NCI-H187 treated with DMSO at 0.1 percent for 48 hours (cell line): ENCODE measurements at places on chromosomes 13 and 19.

DNA sequence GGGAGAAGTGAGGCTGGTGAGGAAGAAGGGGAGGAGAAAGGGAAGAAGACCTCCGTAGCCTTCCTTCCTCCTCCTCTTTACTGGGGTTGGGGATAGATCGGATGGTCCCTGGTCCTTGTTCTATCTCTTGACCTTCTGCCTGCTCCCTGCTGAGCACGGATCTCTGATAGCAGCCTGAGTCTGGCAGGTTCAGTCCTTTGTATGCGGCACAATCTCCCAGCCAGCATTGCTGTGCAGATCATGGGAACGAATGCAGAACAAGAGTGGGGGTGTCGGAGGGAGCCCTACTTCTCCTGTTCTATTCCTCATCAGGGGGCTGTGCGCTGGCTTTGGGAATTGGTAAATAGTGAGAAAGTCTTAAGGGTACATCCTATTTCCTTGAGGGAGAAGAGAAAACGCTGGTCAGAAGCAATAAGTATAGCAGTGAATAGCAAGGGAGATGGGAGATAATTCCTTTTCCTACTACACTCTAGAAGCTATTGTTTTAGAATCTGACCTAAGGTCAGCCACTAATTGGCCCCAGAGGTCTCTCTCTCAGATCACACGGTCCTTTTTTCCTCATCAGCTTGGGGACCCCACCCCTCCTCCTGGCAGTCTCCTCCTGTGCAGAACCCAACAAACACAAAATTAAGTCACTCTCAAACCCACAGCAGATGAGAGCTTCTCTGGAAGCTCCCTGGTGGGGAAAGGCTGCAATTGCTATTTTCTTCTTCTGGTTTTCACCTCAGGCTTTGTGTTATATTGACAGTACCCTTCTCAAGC, 41.0 kb downstream of the KL start:
- no peak for DNase-seq

DNA sequence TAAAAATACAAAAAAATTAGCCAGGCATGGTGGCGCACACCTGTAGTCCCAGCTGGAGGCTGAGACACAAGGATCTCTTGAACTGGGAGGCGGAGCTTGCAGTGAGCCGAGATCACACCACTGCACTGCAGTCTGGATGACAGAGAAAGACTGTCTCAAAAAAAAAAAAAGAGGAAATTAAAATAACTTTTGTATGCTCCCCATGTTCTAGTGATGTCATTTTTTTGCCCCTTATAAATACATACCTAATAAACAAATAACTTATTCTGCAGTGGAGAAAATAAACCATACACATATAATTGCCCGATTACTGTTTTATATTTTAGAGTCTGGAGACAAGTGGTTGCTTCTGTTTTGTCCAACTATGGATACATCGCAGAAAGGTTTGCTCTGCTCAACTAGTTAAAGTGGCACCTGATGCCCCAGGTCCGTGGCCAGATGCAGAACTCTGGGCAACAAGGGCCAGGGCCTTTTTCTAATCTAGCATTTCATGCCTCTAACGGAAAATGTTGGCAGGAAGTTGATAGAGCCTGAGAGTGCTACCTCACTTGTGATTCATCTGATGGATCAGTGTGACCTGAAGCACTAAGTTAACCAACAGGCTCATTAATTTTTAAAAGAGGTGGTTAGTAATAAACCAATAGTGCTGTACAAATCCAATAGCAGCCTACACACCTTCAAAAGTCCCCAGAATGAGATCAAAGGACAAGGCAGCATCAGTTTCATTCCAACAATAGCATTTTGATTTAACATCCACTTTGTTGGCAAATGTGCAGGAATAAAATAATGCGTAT, 18.8 kb downstream of the UBE2L5 start:
- DNase-seq: no peak

DNA sequence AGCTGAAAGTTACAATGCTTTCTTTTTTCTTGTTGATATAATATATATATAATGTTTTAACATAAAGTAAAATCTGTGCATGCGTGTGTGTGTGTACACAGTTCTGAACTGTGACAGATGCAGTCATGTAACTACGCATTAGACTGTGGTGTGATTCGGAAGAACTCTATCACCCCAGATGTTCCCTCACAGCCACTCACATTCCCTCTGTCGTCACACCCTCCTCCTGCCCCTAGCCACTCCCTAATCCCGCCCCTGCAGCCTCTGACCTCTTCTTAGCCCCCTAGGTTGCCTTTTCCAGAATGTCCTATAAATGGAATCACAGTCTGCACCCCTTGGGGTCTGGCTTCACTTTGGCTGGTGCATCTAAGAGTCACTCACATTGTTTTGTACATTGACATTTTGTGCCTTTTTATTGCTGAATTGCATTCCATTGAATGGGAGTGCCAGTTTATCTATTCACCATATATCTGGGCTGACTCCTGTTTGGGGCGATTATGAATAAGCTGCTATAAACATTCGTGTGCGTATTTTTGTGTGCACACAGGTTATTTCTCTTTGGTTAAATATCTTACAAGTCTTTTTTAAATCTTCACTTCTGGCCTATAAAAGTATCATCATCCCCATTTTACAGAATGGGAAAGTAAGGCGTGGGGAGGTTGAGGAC, 20.4 kb downstream of the DHRS12 start:
- no peak for DNase-seq

DNA sequence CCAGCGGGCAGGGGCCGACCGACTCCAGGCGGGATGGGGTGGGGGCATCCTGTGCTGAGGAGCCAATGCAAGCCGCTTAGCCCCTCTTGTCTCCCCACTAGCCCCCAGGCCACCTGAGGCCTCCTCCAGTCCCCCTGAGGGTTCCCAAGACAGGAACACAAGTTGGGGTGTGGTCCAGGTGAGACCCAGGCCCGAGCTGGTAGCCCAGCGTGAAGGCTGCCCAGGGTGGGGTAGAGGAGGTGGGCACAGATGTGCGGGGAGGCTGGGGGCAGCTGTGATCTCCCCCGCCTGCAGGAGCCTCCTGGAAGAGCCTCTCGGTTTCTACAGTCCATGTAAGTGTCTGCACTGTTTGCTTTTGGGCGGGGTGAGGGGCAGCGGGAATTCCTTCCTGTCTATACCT, 10.4 kb downstream of the TLE6 start:
- DNase-seq: no peak

DNA sequence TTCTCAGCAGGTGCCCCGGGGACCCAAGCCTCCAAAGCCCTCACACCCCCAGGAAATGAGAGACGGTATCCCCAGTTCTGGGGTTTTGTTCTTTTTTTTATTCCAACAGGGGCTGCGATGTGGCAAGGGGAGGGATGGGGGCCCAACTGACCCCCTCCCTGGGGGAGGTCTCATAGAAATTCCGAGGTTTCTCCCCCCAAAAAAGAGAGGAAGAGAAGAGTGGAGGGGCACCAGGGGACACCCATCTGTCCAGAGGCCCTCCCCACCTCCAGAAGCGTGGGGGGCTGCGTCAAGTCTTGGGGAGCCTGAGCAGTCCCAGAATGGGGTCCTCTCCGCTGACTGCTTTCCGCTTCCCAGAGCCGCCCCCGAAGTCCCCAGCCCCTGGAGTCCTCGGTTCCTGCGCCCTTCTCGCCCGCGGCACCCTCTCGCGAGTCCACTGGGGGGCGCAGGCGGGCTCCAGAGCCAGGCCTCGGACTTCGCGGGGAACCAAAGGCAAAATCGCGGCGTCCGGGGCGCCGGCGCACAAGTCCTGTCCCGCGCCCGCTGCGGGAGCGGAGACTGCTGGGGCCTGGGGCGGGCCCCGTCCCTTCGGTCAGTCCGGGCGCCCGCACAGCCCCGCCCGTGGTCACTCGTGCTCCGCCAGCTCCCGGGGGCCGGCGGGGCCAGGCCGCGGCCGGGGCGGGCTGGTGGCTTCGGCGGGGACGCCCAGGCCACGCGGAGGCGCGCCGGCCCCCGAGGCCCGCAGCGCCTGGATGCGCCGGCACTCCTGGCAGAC, 4.4 kb upstream of the ATP1A3 start:
- no peak for DNase-seq

GRCh38 chr13:20140487-20140886, 20.4 kb downstream of the GJA3 start:
- no peak for DNase-seq

- no peak for DNase-seq
Measured at GRCh38 chr13:95585867-95586266, 33.3 kb downstream of the CLDN10 start.

- DNase-seq: no peak
Measured at GRCh38 chr19:35184884-35185283, 30.3 kb downstream of the FXYD5 start.

GRCh38 chr13:80093888-80094287, 247.0 kb downstream of the SPRY2 start:
- DNase-seq: no peak

DNA sequence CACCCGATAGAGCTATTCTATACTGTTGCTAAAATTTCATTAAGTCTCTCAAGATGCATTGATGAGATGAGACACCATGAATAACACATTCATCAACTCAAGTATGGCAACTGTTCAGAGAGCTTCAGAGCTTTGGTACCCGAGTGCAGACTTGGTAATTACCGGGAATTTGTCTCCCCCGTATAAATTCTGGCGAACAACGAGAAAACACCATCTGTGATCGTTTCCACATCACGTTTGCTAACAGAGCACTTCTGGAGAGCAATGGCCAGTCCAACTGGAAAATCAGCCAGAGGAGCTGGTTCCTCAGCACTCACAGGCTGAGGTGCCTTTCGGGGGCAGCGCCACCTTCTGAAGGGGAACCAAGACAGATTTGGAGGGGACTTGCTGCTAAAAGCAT, 40.2 kb downstream of the SUGP2 start:
- no peak for DNase-seq

GRCh38 chr13:24821207-24821606, 57.2 kb downstream of the RNF17 start:
- no peak for DNase-seq

DNA sequence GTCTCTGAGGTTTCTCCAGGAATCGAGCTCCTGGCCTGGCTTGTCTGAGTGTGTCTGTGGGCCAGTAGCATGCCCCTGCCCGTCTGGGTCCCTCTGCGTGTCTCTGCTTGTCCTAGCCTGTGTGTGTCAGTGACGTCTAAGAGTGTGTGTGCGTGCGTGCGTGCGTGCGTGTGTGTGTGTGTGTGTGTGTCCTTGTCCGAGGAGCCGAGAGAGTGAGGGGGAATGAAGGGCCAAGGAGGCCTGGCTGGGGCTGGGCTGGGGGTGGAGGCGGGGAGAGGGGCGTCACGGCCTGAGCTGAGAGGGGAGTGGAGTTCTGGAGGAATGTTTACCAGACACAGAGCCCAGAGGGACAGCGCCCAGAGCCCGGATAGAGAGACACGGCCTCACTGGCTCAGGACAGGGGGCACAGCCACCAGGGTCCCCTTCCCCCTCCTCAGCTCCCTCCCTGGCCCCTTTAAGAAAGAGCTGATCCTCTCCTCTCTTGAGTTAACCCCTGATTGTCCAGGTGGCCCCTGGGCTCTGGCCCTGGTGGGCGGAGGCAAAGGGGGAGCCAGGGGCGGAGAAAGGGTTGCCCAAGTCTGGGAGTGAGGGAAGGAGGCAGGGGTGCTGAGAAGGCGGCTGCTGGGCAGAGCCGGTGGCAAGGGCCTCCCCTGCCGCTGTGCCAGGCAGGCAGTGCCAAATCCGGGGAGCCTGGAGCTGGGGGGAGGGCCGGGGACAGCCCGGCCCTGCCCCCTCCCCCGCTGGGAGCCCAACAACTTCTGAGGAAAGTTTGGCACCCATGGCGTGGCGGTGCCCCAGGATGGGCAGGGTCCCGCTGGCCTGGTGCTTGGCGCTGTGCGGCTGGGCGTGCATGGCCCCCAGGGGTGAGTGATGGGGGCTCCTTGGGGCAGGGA, at the start of gene AXL:
TSS of gene AXL (plus strand) at position 609 of the 893 bp plus-strand sequence. CDS start at position 779, 170 bp downstream.
- DNase-seq: no peak

DNA sequence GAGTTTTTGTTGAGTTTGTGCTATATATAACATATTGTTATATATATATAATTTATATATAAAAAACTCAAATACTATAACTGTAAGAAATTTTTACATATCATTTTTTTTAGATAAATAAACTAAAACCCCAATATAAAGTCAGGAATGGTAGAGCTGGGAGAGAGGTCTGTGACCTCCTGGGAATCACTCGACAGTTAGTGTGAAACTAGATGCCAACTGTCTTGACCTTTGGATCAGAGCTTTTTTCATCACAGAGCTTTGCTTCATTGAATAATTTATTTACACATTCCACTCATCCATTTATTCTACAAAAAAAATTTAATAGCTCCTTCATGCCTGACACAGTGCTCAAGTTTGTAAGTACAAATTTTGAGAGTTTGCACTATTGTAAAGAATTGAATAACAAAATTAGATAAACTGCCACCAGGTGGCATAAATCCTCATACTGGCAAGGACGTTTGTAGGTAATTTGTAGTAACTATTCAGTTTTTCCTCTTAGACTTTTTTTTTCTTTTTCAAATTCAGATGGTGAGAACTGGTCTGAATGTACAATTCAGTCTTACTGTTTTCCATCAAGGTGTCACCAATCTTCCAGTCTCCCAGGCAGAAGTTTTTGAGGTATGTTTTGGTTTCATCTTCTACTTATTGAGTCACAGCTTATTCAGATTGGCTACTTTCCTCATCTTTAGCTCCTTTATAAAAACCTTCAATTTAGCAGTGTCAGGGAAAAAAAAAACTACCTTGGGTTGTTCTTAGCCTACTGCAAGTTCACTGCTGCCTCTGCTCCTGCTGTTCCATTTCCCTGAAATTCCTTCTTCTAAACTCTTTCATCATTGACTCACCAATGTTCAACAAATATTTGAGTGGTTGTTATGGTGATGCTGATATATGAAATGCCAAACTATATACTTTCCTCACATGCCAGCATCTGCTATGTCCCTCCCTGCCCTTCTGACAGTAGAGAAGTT, 28.7 kb downstream of the LACC1 start:
- DNase-seq: no peak

DNA sequence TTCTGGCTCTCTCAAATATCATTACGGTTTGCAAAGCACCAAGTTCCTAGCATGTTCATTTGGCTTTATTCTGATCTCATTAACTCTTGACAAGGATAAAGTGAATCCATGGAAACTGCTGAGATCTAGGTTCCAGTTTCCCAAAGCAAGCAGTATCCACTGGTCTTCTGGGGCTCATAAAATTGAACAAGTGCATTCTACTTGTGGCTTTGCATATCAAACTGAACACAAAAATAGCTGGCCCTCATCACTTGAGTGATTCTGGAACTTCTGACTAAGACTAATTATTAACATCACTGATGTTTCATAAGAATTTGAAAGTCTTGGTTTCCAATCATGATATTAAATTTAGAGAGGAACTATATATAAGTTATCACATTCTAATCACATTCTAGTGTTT, 6.3 kb upstream of the KCTD12 start:
- no peak for DNase-seq

- DNase-seq: no peak
Measured at GRCh38 chr19:4181053-4181508, 1.3 kb downstream of the SIRT6 start.

DNA sequence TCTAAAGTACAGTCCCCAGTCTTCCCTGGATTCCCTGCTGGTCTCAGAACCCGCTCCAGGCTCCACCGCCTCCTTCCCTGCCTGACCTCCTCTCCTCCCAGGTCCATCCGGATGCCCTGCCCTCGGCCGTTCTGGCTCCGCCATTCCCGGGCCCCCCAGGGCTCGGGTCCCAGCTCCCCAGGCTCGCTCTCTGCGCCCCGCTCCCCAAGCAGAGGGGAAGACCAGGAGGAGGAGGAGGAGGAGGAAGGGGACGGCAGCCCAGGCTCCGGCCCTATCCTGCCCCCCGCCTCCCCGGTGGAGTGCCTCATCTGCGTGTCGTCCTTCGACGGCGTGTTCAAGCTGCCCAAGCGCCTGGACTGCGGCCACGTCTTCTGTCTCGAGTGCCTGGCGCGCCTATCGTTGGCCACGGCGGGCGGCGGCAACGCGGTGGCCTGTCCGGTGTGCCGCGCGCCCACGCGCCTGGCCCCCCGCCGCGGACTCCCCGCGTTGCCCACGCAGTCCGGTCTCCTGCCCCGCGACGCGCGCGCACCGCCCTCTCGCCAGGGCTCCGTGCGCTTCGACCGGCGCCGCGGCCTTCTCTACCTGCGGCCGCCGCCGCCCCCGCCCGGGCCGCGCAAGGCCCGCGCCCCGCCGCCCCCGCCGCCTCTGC, 647 bp downstream of the RNF225 start:
- DNase-seq: no peak
